ENCODE measurements at places on chromosomes 1 and 21. TPM values are rescaled to one million over a fixed set of nuclear protein-coding genes. Genes with fewer than 3 reads are reported as not detected.
A peak's percentile ranks its signal among the peaks of the same experiment; 100 is the strongest.

GRCh38 chr1:119782631-119783325, 14.1 kb upstream of the HMGCS2 start:
- no peaks in the 10 kb centered on the region for H3K27me3 ChIP-seq
- no peak overlapping the region for H3K4me3 ChIP-seq
- H3K27ac ChIP-seq = peak overlapping the region; percentile 76

SPEN gene
- 36.0 TPM for total RNA-seq

- H3K27ac ChIP-seq = peak overlapping the region; percentile 99
- H3K4me1 ChIP-seq = peaks cover 62% of the 10 kb centered on the region
- no peak for DNase-seq
- no peaks in the 10 kb centered on the region for H3K36me3 ChIP-seq
Observed at GRCh38 chr21:43786300-43786806, 3.0 kb upstream of the RRP1 start.

- no peaks in the 10 kb centered on the region for H3K27me3 ChIP-seq
- H3K27ac ChIP-seq = no peak overlapping the region
- H3K4me1 ChIP-seq = no peaks in the 10 kb centered on the region
- no peak overlapping the region for H3K4me3 ChIP-seq
Observed at GRCh38 chr1:110048923-110049601, 14.6 kb downstream of the STRIP1 start.

PGLYRP3 gene
- total RNA-seq = 14.3 TPM

FCRLA gene
- 0.62 TPM for total RNA-seq

GRCh38 chr21:44723177-44724131, 12.1 kb upstream of the TSPEAR start:
- peaks cover 96% of the 10 kb centered on the region for H3K27me3 ChIP-seq
- no peak overlapping the region for H3K4me3 ChIP-seq
- H3K27ac ChIP-seq = no peak overlapping the region
- no peaks in the 10 kb centered on the region for H3K36me3 ChIP-seq
- no peak for DNase-seq

RNU1-3 gene
- under 0.01 TPM for total RNA-seq

GRCh38 chr1:75136921-75137641, 2.9 kb downstream of the LHX8 start:
- peaks cover 35% of the 10 kb centered on the region for H3K4me1 ChIP-seq
- no peaks in the 10 kb centered on the region for H3K36me3 ChIP-seq
- no peak for DNase-seq
- H3K27ac ChIP-seq = no peak overlapping the region
- H3K27me3 ChIP-seq = peaks cover 95% of the 10 kb centered on the region

DNA sequence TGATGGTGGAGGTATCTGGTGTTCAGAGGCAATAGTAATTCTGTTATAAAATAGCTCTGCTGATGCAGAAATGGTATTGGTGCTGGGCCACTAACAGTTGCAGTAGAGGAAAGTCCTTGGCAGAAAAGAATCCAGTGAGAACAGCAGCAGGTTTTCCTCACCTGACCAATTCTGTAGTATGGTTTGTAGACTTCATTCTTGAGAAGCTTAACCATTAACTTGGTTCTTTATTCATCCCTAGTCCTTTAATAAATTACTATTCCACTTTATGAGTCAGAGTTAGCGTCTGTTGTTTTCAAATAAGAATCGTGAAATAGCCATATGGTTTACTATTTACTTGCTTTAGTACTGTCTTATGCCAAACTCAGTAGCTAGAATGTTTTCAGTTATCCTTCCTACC, 128.5 kb upstream of the SERTAD4 start:
- no peaks in the 10 kb centered on the region for H3K4me1 ChIP-seq
- H3K4me3 ChIP-seq = no peak overlapping the region
- no peaks in the 10 kb centered on the region for H3K36me3 ChIP-seq
- no peak overlapping the region for H3K27ac ChIP-seq

DNA sequence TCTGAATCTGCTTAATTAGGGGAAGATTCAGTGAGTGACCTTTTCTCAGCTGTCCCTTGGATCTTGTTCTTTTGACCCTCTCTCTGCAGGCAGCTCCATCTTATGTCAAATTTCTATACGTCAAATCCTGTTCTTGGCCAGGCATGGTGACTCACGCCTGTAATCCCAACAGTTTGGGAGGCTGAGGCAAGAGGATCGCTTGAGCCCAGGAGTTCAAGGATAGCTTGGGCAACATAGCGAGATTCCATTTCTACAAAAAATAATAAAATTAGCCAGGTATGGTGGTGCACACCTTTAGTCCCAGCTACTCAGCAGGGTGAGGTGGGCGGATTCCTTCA, 12.3 kb upstream of the CDC42 start:
- no peaks in the 10 kb centered on the region for H3K27me3 ChIP-seq
- no peak for DNase-seq
- no peaks in the 10 kb centered on the region for H3K36me3 ChIP-seq
- no peak overlapping the region for H3K4me3 ChIP-seq

GRCh38 chr1:116545359-116545705, 25.5 kb downstream of the CD58 start:
- no peak for DNase-seq
- no peak overlapping the region for H3K27ac ChIP-seq
- H3K4me3 ChIP-seq = no peak overlapping the region
- H3K36me3 ChIP-seq = peaks cover 38% of the 10 kb centered on the region
- peaks cover 39% of the 10 kb centered on the region for H3K4me1 ChIP-seq

ATP6V0B gene
- total RNA-seq = 122 TPM

GRCh38 chr1:3671371-3672180, 19.3 kb downstream of the TP73 start:
- no peak overlapping the region for H3K4me3 ChIP-seq
- no peak for DNase-seq
- H3K27me3 ChIP-seq = no peaks in the 10 kb centered on the region
- H3K4me1 ChIP-seq = peaks cover 12% of the 10 kb centered on the region
- no peak overlapping the region for H3K27ac ChIP-seq

- DNase-seq = no peak
- no peaks in the 10 kb centered on the region for H3K36me3 ChIP-seq
- H3K4me3 ChIP-seq = no peak overlapping the region
- no peak overlapping the region for H3K27ac ChIP-seq
- no peaks in the 10 kb centered on the region for H3K27me3 ChIP-seq
- H3K4me1 ChIP-seq = no peaks in the 10 kb centered on the region
Observed at GRCh38 chr1:195740862-195741261, 867.4 kb downstream of the KCNT2 start.

GRCh38 chr1:67673468-67674201, 11.4 kb upstream of the GADD45A start:
- no peaks in the 10 kb centered on the region for H3K36me3 ChIP-seq
- H3K27me3 ChIP-seq = no peaks in the 10 kb centered on the region
- no peak for DNase-seq
- H3K4me3 ChIP-seq = no peak overlapping the region
- peaks cover 14% of the 10 kb centered on the region for H3K4me1 ChIP-seq

SPATA1 gene
- total RNA-seq = not detected

- H3K4me1 ChIP-seq = no peaks in the 10 kb centered on the region
- H3K4me3 ChIP-seq = no peak overlapping the region
- no peaks in the 10 kb centered on the region for H3K36me3 ChIP-seq
Observed at GRCh38 chr1:241611063-241611462, 29.1 kb downstream of the CHML start.

DNA sequence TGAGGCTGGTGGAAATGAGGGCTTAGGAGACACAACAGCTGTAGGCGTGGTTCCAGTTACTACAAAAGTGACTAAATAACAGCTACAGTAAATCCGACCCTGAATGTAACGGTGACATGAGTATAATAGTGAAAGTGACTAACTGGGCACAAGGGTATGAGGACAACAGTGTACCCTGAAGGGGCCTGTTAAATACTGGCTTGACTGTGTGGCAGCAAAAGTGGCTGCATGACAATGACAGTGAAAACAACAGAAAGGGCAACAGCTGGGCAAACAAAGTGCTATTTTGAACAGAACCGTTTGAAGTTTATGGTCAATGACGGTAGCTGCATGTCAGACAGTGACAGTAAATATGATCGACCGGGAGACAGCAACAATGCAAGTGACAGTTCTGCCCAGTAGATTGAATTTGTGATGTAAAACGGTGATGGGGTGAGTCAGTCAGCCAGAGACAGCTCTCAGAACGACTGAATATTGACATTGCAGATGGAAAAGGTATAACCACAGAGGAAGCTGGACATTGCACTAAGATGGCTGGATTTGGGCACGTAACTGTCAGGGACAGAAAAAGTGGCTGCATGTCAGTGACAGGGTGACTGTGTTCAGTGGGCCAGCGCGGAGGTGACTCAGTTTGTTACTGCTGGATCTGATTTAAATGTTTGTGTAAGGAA, 1.2 kb upstream of the ZBTB40 start:
- H3K27ac ChIP-seq = no peak overlapping the region
- no peaks in the 10 kb centered on the region for H3K27me3 ChIP-seq
- no peaks in the 10 kb centered on the region for H3K36me3 ChIP-seq
- no peak for DNase-seq
- no peak overlapping the region for H3K4me3 ChIP-seq

DNA sequence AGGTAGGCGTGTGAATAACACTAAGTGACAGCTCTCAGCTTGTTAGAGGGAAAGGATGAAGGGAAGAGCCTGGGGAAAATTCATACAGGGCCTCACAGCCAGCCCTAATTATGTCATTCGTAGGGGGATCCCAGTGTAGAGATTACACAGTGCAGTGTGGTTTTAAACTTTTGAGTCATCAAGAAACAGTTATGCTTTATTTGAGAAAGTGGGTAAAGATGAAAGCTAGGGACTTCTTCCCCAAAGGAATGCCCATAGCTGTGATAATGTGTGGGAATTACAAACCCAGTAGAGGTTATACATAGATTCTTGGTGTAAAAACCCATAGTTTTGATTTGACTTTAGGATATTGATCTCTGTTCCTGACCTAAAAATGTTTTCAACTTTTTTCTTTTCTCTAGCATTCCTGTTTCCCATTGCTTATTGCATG, 1.9 kb downstream of the TTF2 start:
- no peaks in the 10 kb centered on the region for H3K4me1 ChIP-seq
- no peak overlapping the region for H3K4me3 ChIP-seq
- no peak for DNase-seq
- H3K27ac ChIP-seq = no peak overlapping the region
- no peaks in the 10 kb centered on the region for H3K27me3 ChIP-seq

SLC25A44 gene
- total RNA-seq = 14.9 TPM

DNA sequence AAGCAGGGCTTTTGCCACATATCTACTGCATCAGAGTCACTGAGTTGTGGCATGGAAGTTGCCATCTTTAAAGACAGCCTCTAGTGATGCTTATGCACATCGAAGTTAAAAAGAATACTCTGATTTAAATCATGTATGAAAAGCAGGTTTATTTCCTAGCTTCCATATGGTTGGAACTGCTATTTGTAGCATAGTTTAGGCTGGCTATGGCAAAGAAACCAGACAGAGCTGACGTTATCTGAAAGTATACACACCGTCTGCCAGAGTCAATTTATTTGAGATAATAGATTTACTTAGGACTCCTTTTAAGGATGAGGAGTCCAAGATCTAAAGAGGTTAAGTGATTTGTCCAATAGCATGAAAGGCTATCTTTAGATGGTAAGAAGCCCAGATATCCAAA, 536.9 kb upstream of the ADGRL4 start:
- no peak overlapping the region for H3K27ac ChIP-seq
- no peaks in the 10 kb centered on the region for H3K36me3 ChIP-seq
- H3K4me1 ChIP-seq = no peaks in the 10 kb centered on the region
- no peak overlapping the region for H3K4me3 ChIP-seq
- no peak for DNase-seq

GRCh38 chr1:56573311-56573710, 6.1 kb downstream of the PLPP3 start:
- peak overlapping the region; percentile 11 for H3K4me3 ChIP-seq
- no peak overlapping the region for H3K27ac ChIP-seq
- H3K36me3 ChIP-seq = no peaks in the 10 kb centered on the region

- no peaks in the 10 kb centered on the region for H3K27me3 ChIP-seq
- H3K36me3 ChIP-seq = no peaks in the 10 kb centered on the region
- H3K27ac ChIP-seq = no peak within 1 kb of the TSS
Observed at GRCh38 chr1:201126832-201127754, at the start of gene ASCL5. TSS of gene ASCL5 (minus strand) at chr1:201127184. CDS start at chr1:201115372, 11,812 bp downstream.

- H3K36me3 ChIP-seq = no peaks in the 10 kb centered on the region
- H3K27ac ChIP-seq = no peak overlapping the region
- H3K4me3 ChIP-seq = no peak overlapping the region
- DNase-seq = no peak
Observed at GRCh38 chr1:43853161-43853921, 80.3 kb upstream of the ARTN start.

PCBP3 gene
- 5.3 TPM for total RNA-seq

ESPN gene
- 21.2 TPM for total RNA-seq

GRCh38 chr1:154881820-154882535, 11.9 kb upstream of the KCNN3 start:
- H3K4me3 ChIP-seq = no peak overlapping the region
- DNase-seq = no peak
- no peaks in the 10 kb centered on the region for H3K36me3 ChIP-seq

DNA sequence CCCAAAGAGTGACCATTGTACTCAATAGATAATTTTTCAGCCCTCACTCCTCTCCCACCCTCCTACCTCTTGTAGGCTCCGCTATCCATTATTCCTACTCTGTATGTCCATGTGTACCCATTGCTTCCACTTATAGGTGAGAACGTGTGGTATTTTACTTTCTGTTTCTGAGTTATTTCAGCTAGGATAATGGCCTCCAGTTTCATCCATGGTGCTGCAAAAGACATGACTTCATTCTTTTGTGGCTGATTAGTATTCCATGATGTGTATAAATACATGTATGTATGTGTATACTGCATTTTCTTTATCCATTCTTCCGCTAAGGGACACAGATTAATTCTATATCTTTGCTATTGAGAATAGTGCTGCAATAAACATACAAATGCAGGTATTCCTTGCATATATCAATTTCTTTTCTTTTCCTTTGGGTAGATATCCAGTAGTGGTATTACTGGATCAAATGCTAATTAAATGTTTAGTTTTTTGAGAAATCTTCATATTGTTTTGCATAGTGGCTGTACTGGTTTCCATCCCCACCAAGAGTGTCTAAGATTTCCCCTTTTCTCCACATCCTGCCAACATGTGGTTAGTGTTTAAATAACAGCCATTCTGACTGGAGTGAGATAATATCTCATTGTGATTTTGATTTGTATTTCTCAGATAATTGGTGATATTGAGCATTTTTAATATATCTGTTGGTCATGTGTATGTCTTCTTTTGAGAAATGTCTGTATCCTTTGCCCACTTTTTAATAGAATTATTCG, 4.9 kb downstream of the LY9 start:
- H3K4me3 ChIP-seq = peak overlapping the region; percentile 8
- no peaks in the 10 kb centered on the region for H3K27me3 ChIP-seq
- H3K27ac ChIP-seq = no peak overlapping the region

RIMS3 gene
- total RNA-seq = 1.0 TPM

DNA sequence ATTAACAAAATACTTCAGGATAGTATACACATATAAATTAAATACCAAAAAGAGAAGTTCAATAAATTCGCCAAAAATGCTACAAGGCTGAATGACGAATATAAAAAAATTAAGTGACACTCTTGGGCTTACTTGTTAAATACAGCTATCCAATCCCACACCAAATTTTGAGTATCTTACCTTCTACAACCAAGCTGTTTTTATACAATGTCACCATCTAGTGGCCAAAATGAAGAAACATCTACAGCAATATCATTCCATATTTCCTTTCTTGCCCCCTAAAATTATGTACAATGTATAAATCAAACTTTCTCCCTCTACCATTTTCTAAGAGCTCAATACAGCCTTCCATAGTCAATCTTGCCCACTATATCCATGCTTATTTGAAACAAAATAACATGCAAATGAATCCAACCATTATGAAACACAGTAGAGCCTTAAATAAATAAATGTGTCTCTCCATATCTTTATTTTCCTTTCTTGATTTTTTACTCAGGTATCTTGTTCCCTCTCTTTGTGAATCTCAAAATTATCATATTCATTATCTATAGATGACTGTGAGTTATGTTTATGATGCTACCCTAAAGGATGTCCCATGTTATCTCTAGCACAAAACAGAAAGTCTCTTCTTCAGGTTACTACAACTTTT, 86.3 kb downstream of the ACBD6 start:
- no peaks in the 10 kb centered on the region for H3K36me3 ChIP-seq
- no peak for DNase-seq
- H3K27me3 ChIP-seq = no peaks in the 10 kb centered on the region
- H3K27ac ChIP-seq = no peak overlapping the region
- no peak overlapping the region for H3K4me3 ChIP-seq

All from esophagus squamous epithelium (tissue), 5 donors.